ENCODE measurements at places on chromosomes 13 and 19.

GRCh38 chr19:31770223-31770622 is 421.0 kb upstream of the TSHZ3 start:
- no peak for DNase-seq

GRCh38 chr19:35487656-35488182 is 2.5 kb downstream of the KRTDAP start:
- no peak for DNase-seq

DNA sequence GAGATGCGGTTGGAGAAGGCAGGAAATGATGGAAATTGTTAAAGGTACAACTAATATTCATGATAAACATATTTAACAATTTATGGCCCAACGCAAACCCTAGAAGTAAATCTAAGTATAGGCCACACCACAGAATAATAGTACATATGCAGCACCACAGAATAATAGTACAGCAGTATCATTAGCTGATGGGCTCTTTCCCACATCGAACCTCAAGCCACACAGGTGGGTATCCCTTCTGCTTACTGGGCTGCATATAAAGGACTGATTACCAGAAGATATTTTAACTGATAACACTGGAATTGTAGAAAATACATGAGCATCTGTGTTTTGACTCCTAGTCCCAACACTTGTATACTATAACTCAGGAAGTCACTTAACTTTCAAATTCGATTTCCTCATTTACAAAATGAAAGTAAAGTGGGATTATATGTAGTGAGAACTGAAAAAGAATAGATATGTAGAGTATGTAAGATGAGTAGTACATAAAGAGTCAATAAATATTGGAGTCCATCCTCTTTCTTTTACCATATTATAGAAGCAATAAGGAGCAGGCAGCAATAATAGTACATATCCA is 91.5 kb downstream of the TSC22D1 start:
- no peak for DNase-seq

DNA sequence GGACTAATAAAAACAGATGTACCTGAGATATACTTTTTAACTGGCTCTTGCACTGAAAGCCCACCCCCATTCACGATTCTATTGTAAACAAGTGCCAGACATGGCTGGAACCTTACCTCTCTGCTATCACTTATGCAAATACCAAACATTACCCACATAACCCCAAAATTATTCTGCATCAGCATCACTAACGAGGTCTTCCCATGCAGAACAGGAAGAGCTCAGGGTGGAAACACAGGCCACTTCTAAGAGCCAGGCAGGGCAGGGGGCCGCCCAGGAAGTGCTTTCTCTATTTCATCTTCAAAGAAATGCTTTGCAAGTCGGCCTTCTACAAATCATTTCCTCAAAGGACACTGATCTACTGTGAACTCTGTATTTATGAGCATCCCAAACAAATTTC is 7.3 kb downstream of the IRS2 start:
- no peak for DNase-seq

GRCh38 chr13:48660361-48661076 is 6.8 kb downstream of the CYSLTR2 start:
- no peak for DNase-seq

DNA sequence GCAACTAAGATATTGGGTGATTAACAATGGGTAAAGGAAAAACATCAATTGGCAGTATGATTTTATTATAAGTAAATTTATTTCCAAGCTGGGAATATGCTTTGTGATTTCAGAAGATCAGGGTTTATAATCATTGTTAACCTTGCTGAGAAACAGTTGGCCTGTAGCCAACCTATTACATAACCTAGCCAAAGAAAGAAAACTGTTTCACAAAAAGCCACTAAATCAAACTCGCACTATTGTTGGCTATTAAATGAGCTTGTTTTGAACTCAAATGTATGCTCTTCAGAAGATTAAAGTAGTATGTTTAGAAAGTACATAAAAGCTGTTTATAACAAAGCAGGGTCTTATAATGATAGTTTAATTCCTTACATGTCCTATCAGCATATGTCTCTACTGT is 151.7 kb downstream of the LHFPL6 start:
- peak; percentile 49 for DNase-seq

DNA sequence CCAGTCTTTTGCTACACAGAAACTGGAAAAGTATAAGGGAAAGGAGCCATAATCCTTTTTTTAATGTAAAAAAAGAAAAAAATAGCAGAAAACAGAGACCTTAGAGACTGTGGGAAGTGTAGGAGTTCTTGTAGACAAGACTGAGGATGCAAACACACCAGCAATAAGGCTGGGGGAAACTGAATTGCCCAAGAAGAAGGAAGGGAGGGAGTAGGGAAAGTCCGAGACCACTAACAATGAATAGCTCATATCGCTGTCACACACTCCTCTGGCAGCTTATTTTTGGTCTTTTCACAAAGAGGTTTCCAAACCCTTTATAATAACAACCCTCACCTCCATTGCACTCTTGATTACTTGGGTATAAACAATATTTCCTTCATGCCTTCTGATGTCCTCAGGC is 952.0 kb downstream of the SLITRK5 start:
- peak; percentile 39 for DNase-seq

DNA sequence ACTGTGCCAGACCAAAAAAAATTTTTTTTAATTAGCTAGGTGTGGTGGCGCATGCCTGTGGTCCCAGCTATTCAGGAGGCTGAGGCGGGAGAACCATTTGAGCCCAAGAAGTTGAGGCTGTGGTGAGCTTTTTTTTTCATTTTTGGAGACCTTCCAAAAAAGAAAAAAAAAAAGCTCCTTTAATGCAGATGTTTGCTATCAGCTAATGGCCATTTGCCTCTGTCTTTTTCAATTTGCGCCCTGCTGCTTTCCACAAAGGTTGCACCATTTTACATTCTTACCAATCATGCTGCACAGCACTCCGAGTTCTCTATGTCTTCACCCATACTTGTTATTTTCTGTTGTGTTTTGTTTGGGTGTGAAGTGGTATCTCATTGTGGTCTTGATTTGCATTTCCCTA is 15.6 kb upstream of the SMARCA4 start:
- DNase-seq: no peak

DNA sequence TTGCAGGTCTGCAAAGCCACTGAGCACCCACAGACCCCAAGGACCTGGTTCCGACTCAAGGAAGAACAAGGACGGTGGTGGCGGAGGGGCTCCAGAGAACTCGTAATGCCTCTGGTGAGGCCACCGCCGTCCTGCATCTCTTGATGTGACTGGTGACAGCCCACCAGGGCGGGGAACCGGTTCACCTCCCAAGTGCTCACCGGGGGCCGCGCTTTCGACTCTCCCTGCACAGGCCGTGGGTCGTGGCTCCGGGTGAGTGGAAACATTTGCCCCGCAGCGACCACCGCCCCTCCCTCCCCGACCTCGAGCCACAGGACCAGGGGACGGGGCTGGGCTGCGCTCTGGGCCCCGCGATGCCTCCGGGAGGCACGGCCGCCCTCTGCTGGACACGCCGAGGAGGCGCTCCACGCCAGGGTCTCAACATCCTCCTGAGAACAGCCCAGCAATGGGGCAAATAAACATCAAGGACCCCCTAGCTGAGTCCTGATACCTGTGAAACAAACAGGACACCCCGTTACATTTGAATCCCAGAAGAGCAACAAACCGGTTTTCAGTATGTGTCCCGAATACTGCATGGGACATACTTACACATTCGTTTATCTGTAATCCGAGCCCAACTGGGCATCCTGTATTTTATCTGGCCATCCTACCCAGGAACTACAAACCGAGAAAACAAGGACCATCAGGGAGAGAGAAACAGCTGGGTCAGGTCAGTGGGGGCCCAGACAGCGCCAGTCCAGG is 3.9 kb upstream of the PLPP2 start:
- DNase-seq: peak; percentile 40

GRCh38 chr13:38943231-38943630 is 47.4 kb downstream of the STOML3 start:
- DNase-seq: no peak

GRCh38 chr13:39197647-39198007 is 159.4 kb downstream of the NHLRC3 start:
- DNase-seq: no peak

- peak; percentile 49 for DNase-seq
Measured at GRCh38 chr19:38932425-38933179, 1.9 kb downstream of the MRPS12 start.

DNA sequence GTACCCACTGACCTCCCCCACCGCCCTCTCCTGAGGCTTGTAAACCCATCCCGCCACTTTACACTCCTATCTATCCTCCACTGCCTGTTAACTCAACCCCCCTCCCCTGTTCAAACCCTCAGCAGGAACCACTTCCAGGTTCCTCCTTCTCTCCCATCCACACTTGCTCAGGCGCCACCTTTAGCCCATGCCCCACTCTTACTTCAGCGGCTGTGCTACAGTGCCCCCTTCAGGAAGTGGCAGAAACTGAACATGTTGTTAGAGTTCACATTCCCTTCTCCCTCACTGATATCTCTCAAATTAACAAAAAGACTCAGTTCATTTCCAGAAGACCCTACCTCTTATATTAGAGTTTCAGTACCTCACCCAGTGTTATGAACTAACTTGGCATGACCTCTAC is 49.4 kb downstream of the ZNF91 start:
- DNase-seq: no peak

DNA sequence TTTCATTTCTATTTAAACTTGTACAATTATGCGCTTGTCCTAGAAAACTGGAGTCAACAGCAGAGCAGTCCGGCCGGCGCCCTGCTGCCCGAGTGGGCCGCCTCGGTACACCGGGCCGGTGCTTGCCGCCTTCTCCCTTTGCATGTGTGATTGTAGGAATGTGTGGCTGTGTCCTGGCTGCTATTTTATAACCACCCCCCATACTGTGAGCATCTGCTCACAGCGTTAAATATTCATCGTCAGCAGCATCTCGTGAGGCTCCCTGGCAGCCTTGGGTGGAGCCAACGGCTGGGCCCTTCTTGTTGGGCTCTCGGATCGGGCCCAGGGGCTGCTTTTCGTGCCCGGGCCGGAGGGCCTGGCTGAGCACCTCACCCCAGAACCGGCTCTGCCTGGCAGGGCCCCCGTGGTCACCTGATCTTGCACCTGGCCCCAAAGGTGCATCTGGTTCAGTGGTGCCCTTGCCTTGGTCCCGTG is 10.6 kb downstream of the PIAS4 start:
- DNase-seq: no peak

- DNase-seq: peak; percentile 39
Measured at GRCh38 chr13:56907766-56908165, 233.0 kb upstream of the PRR20A start.

GRCh38 chr19:56597696-56598095 is 2.6 kb downstream of the ZNF71 start:
- no peak for DNase-seq

GRCh38 chr13:113029487-113030258 is 60.7 kb downstream of the MCF2L start:
- no peak for DNase-seq

GRCh38 chr19:13987101-13987890 is 18.8 kb downstream of the RFX1 start:
- DNase-seq: no peak

DNA sequence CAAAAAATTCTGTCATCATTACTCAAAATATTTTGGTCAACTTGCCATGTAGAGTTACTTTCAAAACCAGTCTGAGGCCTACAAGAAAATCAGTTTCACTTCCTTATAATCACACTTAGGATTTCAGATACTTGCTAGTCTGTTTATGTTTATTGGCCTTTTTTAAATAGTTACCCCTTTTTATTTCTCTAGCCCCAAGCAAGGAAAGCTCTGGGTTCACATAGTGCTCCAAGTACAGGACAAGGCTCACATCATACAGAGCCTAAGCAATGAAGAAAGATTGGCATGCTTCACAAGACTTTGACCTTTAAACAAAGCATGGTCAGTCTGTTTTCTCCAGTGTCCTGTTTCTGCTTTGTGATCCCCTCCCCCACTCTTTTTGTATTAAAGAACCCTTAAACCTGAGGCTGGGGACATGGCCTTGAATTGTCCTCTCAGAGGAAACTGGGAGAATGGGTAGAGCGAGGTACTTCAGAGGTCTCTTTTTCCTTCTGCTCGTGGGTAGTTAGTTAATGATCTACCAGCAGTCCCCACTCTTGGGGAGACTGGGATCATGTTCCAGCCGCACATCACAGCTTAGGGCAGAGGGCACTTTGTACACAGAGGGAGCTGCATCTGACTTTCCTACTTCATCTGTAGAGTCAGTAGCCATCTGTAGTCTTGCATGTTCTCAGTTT is 30.7 kb downstream of the CEACAM1 start:
- no peak for DNase-seq

GRCh38 chr13:110156301-110157049 is 150.5 kb downstream of the COL4A1 start:
- no peak for DNase-seq

GRCh38 chr19:33139165-33139564 is 7.3 kb downstream of the WDR88 start:
- DNase-seq: no peak

Measured in epithelial cell of esophagus (primary cell).